ENCODE measurements at places on chromosomes 3 and 15. TPM values are rescaled to one million over a fixed set of nuclear protein-coding genes. Genes with fewer than 3 reads are reported as not detected.

Gene SPINT1
- total RNA-seq, result 0.66 TPM

Gene RLBP1
- not detected for total RNA-seq

Gene CCK
- 0.62 TPM for total RNA-seq

Gene GHSR
- total RNA-seq, result not detected

Gene TUSC7
- not detected for total RNA-seq

Gene C3orf20
- not detected for total RNA-seq

Gene IL17RD
- total RNA-seq, result 6.5 TPM

Gene ARNT2
- total RNA-seq, result 3.7 TPM

Gene EPHA3
- total RNA-seq, result 1.9 TPM

Gene FOXL2NB
- total RNA-seq, result 10.4 TPM

Gene LMAN1L
- not detected for total RNA-seq

Gene RAB6B
- total RNA-seq, result 0.22 TPM

Gene SPINK8
- not detected for total RNA-seq

Gene CNTN4
- total RNA-seq, result 1.00 TPM

Gene BFSP2
- not detected for total RNA-seq

Gene RETNLB
- total RNA-seq, result not detected

Gene TMC3
- not detected for total RNA-seq

Gene SERPINI2
- not detected for total RNA-seq

Gene CHRFAM7A
- total RNA-seq, result 1.4 TPM

Gene SNRK
- total RNA-seq, result 24.6 TPM

Gene ZNF80
- not detected for total RNA-seq

Gene CLDN16
- total RNA-seq, result not detected

Gene LRTM1
- not detected for total RNA-seq

Gene CHRNA3
- total RNA-seq, result not detected

Gene IGF2BP2
- 52.6 TPM for total RNA-seq

Gene OR5H1
- not detected for total RNA-seq

Gene ILDR1
- total RNA-seq, result not detected

Gene ARHGEF26
- total RNA-seq, result 2.1 TPM

Gene GOLGA6L4
- total RNA-seq, result 1.2 TPM

Gene SPATA12
- 0.11 TPM for total RNA-seq

Gene P2RY1
- total RNA-seq, result 1.1 TPM

Gene POLR2M
- 129 TPM for total RNA-seq

Gene DUOXA2
- total RNA-seq, result not detected

Gene BOC
- total RNA-seq, result 16.6 TPM

Gene TGM4
- total RNA-seq, result not detected

Gene B3GNT5
- total RNA-seq, result 9.8 TPM

Gene ZNF620
- total RNA-seq, result 0.87 TPM

Gene UROC1
- not detected for total RNA-seq

Gene SUCLG2
- total RNA-seq, result 79.8 TPM

Gene SLC22A14
- total RNA-seq, result not detected

Gene CDHR4
- 0.12 TPM for total RNA-seq

Gene FHIT
- 2.1 TPM for total RNA-seq

Measured in uterine smooth muscle cell (primary cell).